ENCODE measurements at places on chromosomes 1 and 21.

DNA sequence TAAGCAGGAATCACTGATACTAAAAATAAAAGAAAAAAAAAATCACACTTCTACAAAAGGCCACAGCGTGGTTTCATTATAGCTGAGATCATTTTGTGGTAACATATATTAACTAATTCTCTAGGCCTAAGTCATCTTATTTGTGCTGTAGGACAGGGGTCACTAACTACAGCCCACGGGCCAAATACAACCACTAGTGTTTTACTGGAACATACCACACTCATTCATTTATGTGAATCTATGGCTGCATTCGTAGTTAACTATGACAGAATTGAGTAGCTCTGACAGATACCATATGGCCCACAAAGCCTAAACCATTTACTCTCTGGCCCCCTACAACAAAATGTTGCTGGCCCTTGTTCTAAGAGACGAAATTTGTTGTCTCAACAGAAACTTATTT, 224.4 kb downstream of the VAV3 start:
- no peak for DNase-seq

DNA sequence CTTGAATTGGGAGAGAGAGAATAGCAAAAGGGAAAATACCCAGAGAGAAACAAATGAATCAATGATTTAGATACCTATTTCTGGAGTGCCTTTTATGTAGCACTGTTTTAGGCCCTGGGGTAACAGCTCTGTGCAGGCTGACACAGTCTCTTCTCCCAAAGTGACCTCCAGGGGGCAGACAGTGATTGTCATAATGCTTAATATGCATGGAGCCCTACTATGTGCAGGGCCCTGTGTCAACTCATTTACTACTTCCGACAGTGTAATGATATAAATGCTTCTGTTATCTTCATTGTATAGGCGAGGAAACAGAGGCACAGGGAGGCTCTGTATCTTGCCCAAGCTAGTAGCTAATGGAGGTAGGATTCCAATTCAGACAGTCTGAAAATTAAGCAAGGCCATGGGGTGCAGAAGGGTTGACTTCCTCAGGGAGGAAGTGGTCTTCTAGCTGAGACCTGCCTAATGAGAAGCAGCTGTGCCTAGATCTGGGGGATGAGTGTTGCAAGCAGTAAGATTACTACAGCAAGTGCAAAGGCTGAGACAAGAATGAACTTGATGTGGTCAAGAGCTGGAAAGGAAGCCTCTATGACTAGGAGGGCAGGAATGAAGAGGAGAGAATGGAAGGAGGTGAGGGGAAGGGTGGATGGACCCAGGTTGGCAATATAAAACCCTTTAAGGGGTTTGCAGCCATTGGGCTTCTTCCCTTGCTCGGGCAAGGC, 16.2 kb upstream of the SERINC2 start:
- DNase-seq = no peak

- DNase-seq = no peak
These were observed 26.6 kb downstream of the NIBAN1 start for GRCh38 chr1:184947497-184948256.

DNA sequence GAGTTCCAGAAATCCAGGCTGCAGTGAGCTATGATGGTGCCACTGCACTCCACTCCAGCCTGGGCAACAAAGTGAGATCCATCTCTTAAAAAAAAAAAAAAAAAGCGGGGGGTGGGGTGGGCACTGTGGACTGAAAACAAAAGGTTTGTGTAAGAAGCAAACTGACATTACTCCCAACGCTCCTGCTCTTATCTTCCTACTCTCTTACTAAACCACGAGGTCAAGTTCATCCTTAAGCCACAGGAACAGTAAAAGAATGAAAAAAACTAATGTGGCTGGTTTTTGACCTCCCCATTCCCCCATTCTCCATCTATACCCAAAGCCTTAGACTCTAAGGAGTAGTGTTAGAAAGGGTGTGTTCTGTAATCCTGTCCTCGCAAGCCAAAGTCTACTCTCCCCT, 30.8 kb downstream of the TFAP2E start:
- DNase-seq = no peak

DNA sequence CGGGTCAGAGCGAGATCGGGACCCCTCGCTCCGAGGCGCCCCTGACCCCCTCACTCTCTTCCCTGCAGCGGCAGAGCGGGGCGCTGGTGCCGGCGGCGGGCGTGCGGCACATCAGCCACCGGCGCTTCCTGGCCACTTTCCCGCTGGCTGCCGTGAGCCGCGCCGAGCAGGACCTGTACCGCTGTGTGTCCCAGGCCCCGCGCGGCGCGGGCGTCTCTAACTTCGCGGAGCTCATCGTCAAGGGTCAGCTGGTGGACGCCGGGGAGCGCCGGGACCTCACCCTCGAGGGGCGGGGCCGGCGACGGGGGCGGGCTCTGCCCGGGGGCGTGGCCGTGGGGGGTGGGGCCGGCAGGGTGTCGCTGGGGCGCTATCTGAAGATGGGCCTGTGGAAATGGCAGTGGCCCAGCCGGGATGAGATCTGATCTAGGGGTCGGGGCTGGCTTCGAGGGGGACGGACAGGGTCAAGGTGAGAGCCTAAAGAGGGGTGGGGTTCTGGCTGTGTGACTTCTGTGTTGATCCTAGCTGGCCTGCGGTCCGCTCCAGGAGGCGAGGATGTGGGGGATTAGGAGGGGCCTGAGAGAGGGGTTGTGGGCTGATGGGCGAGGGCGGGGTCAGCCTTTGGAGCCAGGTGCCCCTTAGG, 23.6 kb downstream of the PTPRU start:
- peak; percentile 31 for DNase-seq

GRCh38 chr1:69570356-69570755, 2.6 kb downstream of the LRRC7 start:
- peak; percentile 43 for DNase-seq

- DNase-seq = no peak
These were observed 55.0 kb downstream of the ADARB1 start for GRCh38 chr21:45129189-45129923.

DNA sequence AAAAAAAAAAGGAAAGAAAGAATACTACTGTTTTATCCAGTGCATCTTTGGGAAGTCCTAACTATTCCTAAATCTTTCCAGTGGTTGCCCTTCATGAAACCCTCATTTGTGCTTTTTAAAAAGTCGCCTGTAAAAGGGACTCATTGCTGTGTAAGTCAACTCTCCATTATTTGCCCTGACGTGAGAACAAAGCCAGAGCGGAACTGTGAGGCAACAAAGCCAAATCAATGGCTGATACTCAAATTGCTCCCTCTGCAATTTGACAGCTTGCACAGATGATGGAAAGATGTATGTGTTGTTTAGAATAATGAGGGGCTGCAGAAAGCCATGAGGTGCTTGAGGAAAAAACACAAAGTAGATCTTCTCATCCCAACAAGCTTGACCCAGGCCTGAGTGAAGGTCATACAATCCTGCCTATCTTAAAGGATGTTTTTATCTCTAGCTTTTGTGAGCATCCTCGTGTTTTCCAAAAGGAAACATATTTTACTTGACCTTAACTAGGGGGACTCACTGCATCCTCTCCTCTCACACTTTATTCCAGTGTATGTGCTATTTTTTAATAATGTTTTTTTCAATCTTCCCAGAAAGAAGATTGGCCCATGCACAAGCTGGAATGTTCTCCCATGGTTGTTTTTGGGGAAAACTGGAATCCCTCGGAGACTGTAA, 33.4 kb downstream of the SMYD2 start:
- no peak for DNase-seq

DNA sequence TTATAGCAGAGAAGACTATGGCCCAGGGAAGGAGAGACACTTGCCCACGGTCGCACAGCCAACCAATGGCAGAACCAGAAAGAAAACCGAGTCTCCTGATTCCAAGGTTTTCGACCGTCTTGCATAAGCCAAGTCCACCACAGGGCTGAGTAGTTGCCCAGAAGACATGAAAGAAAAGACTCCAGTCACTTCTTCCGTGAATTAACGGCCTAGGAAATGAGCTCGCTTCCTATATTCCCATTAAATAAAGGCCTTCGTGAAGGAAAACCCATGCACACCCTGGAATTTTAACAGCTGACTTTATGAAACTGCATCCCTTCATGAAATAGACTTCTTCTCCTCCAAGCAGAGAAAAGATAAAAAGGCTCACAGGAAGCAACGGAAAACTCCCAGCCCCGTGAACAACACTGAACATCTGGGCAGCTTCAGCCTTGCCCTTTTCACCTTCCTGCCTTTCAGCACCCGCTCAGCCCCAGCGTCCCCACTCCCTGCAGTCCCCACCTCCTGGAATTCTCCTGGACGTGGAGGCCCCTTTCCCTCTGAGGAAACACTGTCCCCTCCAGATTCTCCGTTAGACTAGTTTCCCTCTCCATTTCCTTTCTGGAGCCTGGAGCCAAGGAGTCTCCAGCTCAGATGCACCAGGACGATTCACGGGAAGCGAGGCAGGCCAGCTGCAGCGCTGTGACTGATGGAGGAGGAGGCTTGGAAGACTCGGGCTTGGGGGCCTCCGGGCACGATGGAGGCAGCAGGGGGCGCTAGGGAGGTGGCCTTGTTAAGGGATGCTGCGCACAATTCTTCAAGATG, 2.7 kb upstream of the MYOC start:
- DNase-seq = peak; percentile 31

GRCh38 chr1:218383681-218384080, 38.5 kb downstream of the TGFB2 start:
- no peak for DNase-seq

- no peak for DNase-seq
These were observed 491.3 kb upstream of the VAMP3 start for GRCh38 chr1:7279769-7280168.

GRCh38 chr21:41769111-41769510, 2.3 kb upstream of the RIPK4 start:
- DNase-seq = no peak

DNA sequence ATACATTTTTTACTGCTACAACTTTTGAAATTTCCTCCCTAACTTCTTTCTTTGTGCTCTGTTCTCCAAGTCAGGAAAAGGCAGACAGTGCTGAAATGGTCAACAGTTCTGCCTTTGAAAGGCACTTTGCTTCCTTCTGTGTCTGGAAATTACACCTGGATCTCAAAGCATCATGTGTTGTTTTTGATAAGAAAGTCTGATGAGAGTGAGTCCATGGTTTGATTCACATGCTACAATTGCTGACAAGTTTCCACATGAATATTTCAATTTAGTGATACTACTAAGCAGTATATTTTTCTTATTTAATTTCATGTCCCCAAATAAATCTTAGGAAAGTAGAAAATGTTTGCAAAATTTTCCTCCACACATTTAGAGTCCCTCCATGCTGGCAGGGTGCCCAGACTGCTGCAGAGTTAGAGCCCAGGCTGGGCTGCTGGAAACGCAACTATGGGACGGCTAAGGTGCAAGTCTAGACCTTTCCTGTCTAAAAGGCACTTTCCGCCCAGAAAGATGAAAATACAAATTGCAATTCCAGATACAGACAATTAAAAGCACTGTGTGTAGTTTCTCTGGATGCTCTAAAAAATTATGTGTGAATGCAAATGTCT, 96.6 kb upstream of the RUNX1 start:
- no peak for DNase-seq

DNA sequence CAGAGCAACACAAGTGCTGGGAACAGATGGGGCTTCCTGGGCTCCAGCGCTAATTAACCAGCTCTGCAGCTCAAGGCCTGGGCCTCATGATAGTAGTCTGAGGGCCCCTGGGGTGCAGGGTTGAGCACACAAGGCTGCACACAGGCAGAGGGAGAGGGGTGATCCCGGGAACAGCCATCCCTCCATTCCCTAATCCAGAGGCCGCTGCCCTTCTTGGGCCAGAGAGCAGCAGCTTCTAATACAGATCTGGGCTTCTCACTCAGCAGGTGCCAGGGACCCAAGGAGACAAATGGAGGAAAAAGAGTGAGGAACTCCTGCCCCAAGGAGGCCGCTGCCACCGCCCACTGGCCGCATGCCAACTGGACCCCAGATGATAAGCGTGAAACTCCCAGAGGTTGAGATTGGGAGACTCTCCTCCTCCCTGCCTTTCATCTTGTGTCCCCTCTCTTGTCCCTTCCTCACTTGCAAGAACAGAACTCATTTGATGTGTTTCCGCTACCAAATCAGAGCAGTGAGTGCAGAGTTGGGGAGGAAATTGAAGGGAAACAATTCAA, 58.0 kb upstream of the IFNAR2 start:
- no peak for DNase-seq

DNA sequence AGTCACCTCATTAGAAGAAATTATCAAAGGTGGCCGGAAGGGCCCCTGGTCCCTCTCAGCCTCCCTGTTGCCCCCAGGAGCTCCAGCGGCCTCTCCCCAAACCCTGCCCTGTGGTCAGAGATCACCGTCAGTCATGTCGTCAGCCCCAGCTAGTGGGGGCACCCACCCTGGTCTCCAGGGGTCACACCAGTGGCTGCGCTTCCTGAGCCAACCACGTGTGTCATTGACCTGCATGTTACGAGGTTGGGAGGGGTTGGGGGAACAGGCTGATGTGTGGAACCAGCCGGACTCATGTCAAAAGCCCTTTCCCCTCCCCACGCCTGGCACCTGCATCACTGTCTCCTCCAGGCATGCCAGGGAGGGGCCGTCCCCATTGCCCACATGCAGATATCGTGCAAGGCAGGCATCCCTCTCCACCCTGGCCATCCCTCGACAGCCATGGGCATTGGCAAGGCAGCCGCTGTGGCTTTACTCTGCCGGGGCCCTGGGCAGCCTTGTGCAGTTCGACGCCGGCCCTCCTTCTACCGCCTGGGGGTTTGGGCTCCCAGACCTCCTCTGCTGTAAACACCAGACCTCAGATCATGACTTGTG, 128.7 kb downstream of the CRYAA start:
- DNase-seq = no peak

GRCh38 chr1:8047686-8048445, 21.8 kb upstream of the ERRFI1 start:
- DNase-seq = no peak

DNA sequence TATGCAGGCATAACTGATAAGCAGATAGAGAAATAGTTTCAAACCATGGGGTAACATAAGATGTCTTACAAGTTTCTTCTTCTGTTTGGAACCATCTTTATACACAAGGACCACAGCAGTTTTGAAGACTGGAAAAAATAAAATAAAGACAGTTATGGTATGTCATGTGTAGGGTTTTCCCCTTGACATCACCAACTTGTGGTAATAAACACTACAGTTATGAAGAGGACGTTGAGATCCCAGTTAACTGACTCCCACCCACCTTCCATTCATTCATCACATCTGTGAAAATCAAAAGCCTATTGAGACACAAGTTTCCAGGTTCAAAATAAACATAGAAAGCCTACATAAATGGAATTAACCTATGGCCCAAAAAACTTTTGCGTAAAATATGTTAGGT, 92.5 kb upstream of the KRTAP19-8 start:
- no peak for DNase-seq

- DNase-seq = no peak
These were observed 26.2 kb upstream of the PDC start for GRCh38 chr1:186487163-186487562.

GRCh38 chr1:38059635-38060250, 13.2 kb upstream of the POU3F1 start:
- no peak for DNase-seq

All from head of caudate nucleus (tissue), 42 donors.